ENCODE measurements at places on chromosomes 3 and 15.

DNA sequence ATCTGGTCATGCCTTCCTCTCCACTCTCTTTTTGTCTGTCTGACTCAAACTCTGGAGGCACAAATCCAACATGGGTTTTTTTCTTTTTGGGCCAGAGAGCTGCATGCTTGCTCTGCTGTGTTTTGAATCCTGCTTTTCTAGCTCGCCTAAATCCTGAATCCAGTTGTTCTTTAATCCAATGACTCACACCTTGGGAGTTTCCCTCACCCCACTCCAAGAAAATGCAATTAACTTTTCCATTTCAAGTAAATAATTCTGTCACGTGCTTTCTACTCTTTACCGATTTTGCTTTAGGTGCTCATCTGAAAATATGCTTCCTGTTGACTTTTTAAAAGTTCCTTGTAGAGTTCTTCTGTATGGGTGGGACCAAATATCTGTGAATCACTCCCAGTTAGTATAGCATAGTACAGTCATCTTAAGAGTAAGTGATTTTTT, 47.6 kb downstream of the SLMAP start:
- DNase-seq, result no peak

DNA sequence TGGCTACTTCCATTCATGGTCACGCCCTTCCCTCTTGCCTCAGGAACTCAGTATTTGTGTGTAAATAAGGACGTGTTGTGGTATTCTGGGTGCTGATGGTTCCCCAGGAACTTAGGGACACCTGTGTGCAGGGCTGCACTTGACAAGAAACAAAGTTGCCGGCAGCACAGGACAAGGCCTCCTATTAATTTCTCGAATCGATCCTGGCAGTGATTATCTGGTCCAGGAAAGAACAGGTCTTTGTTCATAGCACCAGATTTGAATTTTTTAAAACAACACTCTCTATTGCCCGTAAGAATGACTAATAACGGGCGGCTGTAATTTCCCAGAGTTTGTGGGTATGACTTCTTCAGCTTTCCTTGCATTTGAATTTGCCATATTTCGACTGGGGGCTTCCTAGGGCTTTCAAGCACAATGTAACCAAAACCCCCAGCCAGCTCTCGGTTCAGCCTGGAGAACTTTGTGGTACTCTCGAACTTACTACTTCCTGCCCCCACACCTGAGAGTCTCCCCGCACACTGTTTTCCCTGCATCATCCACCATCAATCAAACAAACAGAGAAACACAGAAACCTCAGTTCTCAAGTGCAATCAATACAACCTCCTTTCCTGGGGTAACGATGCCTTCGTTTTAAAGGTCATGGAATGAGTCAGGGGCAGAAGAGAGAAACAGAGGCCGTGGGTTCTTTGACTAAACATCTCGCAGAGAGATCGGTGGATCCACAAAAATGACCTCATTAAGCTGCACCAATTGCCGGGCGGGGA, 241.7 kb upstream of the ICE2 start:
- DNase-seq, result no peak

GRCh38 chr15:101179341-101180153, 72.3 kb downstream of the CHSY1 start:
- no peak for DNase-seq

DNA sequence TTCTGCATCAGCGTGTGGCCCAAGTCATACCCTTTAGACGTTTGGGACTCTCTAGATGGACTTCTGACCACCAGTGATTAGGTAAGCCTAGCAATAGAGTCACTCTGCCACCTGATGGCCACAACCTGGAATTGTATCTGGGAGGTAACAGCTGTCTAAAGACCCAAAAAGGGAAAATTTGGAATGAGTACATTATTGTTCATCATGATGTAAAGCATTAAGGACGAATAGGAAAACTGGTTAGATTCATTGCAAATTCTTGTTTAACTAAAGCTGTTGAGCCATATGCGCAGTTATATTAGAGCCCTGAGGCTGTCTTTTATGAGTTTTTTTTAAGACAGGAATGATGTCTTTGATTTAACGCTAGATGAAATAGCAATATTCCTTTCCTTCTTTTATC, 63.6 kb downstream of the FAM81A start:
- DNase-seq, result no peak

DNA sequence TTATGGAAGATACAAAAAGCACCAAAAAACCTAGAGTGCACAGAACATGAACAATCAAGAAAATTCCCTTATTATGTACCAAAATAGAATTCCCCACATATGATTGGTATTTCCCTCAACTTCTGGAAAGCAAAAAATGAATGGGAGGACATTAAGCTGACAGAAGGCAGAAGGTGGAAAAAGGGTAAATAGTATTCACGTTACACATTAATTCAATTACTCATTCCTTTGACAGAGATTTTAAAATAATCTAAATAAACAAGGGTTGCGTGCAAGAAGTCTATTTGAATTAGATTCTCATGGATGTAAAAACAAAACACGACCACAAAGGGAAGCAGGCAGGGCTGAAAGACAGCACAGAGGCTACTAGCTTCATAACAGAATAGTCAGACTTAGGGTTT, 260.5 kb upstream of the ZPLD1 start:
- no peak for DNase-seq

- no peak for DNase-seq
These were observed 29.5 kb downstream of the CORO2B start for GRCh38 chr15:68608206-68608843.

DNA sequence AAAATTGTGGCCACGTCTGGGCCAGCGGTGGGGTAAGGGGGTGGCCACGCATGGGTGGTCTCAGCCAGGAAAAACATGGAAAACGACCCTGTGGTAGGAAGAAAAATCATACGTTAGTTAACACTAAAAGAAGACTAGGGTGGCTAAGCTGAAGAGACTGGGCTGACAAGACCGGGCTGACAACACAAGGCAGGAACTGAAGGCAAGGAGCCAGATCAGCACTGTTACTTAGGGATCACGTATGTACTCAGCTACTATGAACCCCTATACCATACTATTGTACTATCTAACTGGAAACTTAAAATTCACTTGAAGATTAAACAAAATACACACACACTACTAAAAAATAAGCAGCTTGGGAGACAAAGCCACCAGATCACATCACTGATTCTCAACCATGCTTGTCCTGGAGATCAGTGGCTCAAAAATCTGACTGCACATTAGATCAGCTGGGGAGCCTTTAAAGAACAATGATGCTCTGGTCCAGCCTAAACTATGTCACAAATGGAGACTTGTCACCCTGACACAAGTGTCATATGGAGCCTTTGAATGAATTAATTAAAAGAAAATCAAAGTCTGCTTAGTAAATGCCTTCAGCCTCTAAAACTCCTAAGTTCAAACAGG, 442.2 kb downstream of the SHQ1 start:
- DNase-seq, result no peak

- no peak for DNase-seq
These were observed 260.2 kb downstream of the CGGBP1 start for GRCh38 chr3:87798567-87798947.

GRCh38 chr15:95286352-95286880, 1044.1 kb upstream of the NR2F2 start:
- DNase-seq, result no peak

GRCh38 chr3:62795978-62796657, 79.1 kb downstream of the CADPS start:
- DNase-seq, result no peak

- DNase-seq, result no peak
These were observed 68.8 kb downstream of the ZNF385D start for GRCh38 chr3:21682206-21682605.

DNA sequence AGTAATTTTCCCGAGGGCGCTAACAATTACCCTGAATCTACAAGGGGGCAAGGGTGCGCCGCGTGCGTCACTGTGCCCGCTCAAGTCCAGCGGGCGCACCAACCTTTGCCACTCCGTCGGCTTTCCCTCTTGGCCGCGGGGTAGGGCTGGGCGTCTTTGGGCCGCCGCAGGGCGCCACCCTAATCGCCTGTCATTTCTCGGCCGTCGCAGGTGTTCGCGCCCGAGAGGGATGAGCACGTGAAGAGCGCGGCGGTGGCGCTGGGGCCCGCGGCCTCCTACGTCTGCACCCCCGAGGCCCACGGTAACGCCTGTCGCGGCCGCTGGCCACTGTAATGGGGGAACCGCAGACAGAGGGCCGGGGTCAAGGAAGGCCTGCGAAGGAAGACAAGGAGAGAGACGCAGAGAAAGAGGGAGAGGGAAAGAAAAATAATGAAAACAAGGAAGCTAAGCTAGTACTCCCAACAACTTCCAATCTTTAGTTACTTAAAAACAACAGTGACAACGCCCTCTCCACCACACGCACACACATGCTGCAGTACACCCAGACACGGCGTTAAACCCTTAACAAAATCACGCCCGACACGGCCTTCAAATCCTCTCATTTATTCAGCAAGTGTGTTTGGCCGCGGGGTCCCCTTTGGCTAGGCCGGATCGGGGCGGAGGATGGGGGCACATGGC, 3.8 kb downstream of the SKOR1 start:
- DNase-seq, result no peak

DNA sequence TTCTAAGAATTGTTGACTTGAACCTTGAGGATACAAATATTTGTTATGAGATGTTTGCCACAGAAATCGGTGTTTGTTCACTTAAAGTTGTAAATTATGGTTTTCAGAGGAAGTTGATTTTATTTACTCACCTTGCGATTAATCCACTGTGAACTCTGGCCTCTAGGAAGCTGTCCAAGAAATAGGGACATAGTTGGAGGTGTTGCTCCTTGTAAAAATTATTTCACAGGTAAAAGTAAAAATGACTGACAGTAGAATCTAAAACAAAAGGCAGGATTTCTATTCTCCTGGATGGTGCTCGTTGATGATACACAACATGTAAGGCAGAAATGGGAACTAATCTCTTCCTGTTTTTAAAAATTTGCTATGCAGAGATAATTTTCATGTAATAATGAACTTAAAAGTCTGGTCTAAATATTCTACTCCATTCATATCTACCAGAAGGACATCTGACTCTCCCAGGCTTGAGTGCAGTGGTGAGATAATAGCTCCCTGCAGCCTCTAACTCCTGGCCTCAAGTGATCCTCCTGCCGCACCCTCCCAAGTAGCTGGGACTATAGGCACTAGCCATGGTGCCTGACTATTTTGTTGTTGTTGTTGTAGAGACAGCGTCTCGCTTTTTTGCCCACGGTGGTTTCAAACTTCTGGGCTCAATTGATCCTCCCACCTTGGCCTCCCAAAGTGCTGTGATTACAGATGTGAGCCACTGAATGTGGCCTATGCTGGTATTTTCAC, 17.1 kb upstream of the LZTFL1 start:
- DNase-seq, result no peak

- no peak for DNase-seq
These were observed 15.3 kb downstream of the FBN1 start for GRCh38 chr15:48630245-48630644.
